ENCODE measurements at places on chromosomes 3 and 15.

DNA sequence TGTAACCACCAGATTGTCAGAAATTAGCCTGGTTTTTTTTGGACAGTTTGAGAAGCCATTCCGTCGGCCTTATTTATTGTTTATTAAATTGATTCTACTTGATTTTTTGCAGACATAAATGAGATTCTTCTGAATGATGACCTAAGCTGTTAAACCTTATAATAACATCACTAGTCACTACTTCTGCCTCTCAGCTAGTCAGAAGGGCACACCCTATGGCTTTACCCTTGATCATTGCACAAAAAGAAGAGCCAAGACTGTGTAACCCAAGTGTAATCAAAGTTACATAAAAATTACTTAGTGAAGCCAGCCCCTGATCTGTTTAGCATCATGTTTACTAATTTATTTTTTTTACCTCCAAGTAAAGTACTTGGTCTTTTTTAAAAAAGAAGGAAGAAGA is 64.3 kb downstream of the CHL1 start:
- no peak for DNase-seq

GRCh38 chr3:17674082-17674686 is 68.2 kb downstream of the TBC1D5 start:
- DNase-seq: no peak

DNA sequence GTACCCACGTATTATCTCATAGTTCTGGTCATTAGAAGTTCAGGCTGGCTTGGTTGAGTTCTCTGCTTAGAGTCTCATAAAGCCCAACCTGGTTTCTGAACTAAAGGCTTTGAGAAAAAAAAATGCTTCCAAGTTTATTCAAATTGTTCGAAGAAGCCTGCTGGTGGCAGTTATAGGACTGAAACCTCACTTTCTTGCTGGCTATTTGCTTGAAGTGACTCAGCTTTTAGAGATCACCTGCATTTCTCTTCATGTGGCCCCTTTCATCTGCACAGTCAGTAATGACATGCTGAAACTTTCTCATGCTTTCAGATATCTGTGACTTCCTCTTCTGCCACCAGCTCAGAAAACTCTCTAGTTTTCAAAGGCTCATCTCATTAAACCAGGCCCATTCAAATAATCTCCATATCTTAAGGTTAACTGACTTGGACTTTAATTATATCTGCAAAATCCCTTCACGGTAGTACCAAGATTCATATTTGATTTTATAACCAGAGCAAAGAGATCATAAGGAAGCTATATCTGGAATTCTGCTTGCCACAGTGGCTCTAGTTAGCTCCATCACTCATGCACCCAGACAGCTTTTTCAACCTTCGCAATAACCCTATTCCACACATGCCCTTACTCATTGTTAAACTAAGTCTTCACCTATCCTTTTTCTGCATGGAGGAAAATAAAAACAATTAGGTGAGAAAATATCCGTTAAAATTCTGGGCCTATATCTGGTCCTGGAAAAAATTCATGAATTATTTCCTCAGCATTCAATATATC is 433.8 kb upstream of the CBLB start:
- DNase-seq: no peak

GRCh38 chr3:45940004-45940780 is 3.1 kb upstream of the CXCR6 start:
- no peak for DNase-seq

DNA sequence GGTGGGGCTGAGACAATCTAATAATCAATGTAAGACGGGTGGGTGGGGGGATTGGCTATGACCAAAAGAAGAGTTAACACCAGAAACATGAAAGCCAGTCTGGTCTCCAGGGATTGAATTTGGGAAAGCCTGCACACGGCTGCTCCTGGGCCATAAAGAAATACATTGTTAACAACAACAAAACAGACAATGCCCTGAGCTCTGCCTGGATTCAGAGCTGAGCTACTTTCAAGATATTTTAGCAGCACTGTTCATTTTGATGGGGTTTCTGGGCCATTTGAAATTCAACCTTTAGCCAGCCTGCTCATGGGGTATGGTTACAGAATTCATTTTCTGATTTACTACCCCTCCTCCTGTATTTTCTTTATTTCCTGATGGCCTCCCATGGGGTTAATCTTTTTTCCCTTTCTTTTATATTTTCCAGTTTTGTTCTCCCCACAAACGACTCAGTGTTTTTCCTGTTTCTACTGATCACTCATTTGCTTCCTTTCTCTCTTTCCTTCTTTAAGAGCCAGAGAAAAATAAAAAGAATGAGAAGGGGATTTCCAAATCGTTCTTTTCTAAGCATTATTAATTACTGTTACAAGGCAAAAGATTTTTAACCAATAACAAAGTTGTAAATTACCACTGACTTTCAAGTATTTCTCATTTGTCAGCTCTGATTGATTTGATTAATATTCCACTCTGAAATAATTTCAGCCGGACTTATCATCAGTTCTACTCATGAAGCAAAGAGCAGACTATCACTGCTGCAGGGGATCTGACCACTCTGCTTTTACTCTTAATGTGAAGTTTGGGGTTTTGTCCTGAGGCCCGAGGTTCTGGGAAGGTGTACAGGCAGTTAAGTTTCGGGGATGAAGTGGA is 19.6 kb downstream of the NR2F2 start:
- DNase-seq: no peak

- no peak for DNase-seq
Observed at GRCh38 chr3:72376956-72377710, 471.1 kb downstream of the SHQ1 start.

- DNase-seq: no peak
Observed at GRCh38 chr15:47885920-47886319, 168.6 kb downstream of the SEMA6D start.

Measured in right hindlimb (tissue), 1 donor.